Omental fat pad (tissue), 4 donors: ENCODE measurements at places on chromosomes 1 and 21. TPM values are rescaled to one million over a fixed set of nuclear protein-coding genes. Genes with fewer than 3 reads are reported as not detected.

GRCh38 chr1:151001602-151002001 is 5.1 kb downstream of the MINDY1 start:
- no peak for DNase-seq

NDUFV3 gene
- 79.0 TPM for total RNA-seq

- DNase-seq, result no peak
Measured at GRCh38 chr1:173276922-173277800, 70.0 kb upstream of the TNFSF4 start.

OR2T35 gene
- not detected for total RNA-seq

GRCh38 chr1:17935230-17935629 is 172.4 kb upstream of the IGSF21 start:
- DNase-seq, result no peak

DNA sequence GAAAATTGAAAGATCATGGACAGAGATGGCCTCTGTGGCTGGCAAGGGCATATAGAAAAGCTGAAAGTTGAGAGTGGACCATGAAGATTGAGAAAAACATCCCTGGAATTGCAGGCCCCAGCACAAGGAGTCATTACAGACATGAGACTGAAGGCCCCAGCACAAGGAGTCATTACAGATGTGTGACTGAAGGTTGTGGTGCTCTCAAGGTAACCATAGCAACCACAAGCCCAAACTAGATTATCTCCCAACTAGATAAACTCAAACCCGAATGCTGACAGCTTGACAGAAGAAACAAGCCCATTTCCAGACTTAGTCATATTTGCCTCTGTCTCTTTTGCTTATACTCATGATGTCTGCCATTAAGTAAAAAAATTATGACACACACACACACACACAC is 1252.1 kb upstream of the ADGRL4 start:
- no peak for DNase-seq

S100A7 gene
- not detected for total RNA-seq

DNA sequence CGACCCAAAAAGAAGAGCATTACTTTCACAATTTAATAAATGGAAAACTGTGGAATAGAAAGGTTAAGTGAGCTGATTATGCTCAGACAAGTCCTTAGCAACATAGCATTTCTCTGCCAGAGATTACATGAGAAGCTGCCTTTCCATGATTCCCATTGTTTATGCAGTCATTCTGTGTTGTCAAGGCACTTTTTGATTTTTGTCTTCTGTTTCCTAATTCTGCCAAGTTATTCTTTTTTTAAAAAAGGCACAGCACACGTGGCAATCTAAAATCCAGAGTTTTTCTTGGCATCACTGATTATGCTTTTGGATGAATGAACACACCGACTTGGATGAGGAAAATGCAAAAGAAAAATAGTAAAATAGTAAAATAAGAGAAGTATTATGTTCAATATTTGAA is 185.0 kb downstream of the RGS7 start:
- no peak for DNase-seq

DNA sequence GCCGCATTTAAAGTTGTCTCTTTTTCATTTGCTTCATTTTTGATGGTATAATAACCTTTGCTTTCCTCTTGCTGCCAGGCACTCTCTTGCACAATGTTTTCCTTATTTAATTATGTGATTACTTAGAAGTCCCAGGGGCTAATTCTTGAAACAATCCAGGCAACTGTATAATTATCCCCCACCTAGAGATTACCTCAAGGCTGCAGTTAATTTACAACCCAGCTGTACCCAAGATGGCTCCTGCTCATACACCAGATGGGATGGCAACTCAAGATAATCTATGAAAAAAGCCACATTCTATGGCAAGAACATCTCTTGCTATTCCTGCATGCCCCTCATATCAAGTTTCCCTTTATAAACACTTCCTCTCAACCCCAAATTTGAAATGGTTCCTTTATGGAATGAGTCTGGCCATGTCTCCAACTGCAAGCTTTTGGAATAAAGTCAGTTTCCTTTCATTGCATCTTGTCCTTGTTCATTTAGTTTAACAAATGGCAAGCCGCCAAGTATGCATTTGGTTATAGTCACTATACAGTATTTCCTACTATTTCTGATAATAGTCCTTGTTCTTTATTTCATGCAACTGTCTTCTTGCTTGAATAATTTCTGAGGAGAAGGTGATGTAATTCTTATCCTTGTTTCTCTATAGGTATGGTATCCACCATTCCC is 1042.6 kb downstream of the PLA2G4A start:
- DNase-seq, result no peak

DNA sequence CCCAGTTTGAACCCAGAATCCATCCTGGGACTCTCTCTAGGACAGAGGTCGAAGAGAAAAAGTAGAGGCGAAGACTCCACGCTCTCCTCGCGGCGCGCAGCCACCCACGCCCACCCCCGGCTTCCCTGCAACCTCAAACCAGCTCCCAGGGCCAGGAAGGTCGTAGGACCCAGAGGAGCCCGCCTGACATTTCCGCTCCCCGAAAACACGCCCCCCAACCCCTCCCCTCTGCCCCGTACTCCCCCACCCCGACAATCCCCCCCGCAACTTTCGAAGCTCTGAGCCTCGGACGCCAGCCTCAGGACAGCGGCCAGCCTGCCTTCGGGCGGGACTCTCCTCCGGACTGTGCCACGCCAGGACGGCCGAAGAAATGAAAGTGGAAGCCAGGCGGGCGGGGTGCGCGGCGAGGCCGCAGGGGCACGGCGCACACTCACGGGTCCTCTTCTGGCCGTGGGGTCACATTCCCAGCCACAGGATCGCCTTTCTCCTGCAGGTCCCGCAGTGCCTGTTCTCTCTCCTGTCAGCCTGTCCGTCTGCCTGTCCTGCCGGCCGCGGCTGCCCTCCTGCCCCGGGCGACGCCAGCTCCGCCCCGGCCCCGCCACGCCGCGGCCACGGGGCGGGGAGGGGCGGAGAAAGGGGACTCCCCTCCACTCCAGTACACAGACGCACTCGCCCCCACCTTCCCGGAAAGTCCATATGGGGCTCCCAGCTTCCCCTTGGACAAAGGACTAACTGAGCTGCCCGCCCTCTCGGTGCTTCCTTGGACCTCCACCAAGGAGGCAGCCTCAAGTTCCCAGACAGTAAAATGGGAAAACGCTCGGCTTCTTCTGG is at the start of gene MOB3C:
TSS of gene MOB3C (minus strand) at position 535 of the 831 bp plus-strand sequence. CDS start 3,490 bp downstream, outside the sequence.
- peak; percentile 74 for DNase-seq

GRCh38 chr1:42931911-42932422 is 26.7 kb downstream of the SLC2A1 start:
- no peak for DNase-seq

- DNase-seq, result no peak
Measured at GRCh38 chr1:179793281-179793680, 50.2 kb downstream of the FAM163A start.

FAM3B gene
- total RNA-seq, result 1.8 TPM

- no peak for DNase-seq
Measured at GRCh38 chr1:86822459-86822858, 91.5 kb downstream of the SELENOF start.

KCNJ15 gene
- 3.6 TPM for total RNA-seq

- no peak for DNase-seq
Measured at GRCh38 chr1:154567386-154568156, at the start of gene CHRNB2. CHRNB2 (plus strand) TSS chr1:154567778; CDS start chr1:154568045, 267 bp downstream.

FCGR1A gene
- 8.7 TPM for total RNA-seq

DNA sequence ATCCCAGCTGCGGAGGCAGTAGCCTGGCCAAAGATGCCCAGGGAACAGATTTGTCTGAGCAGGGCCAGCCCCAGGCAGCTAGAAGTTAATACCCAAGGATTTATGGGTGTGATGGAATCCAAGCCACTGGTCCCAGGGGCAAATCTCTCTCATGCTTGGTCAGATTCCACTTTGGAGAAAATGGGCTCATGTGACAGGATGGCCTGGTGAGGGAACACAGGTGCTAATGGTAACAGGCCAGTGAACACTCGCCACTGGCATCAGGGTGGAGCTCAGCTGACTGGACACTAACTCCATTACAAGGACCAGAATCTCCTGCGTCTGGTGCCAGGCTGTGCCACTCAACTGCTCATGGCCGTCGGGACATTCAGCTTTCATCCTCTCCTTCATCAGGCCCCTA is 12.0 kb downstream of the MDM4 start:
- no peak for DNase-seq

SPATA6 gene
- total RNA-seq, result 20.2 TPM

DNA sequence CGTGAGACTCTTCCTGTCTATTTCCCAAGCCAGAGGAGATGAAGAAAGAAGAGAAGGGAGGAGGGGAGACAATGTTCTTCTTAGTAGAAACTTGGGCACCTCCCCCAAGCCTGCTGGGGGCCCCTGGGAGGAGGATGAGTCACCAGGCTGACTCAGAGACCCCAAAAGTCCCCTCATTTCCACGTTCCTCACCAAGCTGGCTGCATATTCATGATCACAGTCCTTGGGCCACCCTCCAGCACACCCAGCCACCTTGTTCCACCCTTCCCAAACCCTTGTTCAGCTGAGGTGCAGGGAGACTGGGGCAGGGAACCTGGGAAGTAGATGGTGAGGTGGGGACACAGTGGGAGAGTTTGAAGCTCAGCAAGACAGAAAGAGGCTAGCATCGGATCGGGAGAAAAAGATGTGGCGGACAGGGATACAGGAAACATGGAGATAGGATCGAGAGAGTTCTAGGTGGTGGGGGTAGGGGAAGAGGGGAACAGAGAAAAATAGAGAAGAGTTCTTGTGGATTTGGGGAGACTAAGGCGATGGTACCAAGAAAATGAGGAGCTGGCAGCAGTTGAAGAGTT is 712 bp downstream of the RAB13 start:
- peak; percentile 61 for DNase-seq

B3GALT5 gene
- total RNA-seq, result not detected

DNA sequence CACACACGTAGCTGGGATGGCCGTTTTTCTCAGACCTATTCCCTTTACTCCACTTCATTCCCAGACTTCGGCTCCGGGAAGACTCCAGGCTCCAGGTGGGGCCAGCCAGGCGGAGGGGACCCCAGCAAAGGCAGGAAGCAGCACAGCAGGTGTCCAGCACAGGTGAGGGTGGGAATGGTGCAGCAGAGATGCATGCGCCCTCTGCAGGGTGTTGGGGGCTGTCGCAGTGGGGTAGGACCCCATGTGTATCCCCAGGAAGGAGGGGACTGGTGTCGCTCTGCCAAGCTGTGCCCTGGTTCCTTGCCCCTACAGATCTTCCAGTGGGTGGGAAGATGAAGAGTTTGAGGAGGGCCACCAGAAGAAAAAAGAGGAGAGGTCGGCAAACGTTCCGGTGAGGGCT is 5.3 kb downstream of the TTC24 start:
- DNase-seq, result no peak

S100A14 gene
- total RNA-seq, result not detected

TCHHL1 gene
- total RNA-seq, result not detected

MRAP gene
- 54.7 TPM for total RNA-seq

GRCh38 chr1:24438423-24438901 is 22.9 kb downstream of the NIPAL3 start:
- no peak for DNase-seq

TINAGL1 gene
- total RNA-seq, result 89.7 TPM

DNA sequence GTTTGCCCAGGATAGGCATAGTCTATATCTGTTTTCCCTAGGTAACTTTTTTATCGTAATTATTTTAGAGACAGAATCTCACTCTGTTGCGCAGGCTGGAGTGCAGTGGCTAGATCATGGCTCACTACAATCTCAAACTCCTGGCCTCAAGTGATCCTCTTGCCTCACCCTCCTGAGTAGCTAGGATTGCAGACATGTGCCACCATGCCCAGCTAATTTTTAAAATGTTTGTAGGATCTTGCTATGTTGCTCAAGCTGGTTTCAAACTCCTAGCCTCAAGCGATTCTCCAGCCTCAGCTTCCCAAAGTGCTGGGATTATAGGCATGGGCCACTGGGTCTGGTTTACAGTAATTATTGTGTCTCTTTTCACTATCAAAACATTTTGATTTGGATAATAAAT is 58.6 kb upstream of the SOX13 start:
- DNase-seq, result no peak

DNA sequence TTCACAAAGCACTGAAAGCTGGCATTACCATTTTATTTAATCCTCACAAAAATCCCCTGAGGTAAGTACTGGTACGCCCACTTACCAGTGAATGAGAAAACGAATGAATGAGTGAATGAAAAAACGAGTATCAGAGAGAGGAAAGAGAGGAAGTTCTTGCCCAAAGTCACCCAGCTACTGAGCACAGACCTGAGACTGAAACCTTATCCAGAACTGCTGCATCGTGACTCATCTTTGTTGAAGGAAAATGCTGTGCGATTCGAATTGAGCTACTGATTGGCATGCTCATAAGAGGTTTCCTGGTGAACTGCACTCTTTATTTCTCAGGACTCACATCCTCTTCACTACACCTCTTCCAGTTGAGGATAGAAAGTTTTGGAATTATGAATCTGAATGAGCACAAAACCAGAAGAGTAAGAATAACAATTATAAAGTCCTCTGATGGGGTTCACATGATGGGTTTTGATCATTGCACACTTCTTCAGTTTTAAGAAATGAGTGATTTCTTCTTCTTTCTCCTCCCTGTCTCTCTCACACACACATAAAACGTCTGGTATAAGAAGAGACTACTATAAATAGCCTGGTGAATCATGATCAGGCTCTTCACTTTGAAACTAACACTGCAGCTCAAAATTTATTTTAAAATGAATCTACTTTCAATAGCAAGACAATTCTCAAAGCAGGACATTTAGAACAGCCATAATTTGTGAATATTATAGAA is 32.1 kb downstream of the IL12RB2 start:
- DNase-seq, result no peak

GRCh38 chr1:3577711-3578432 is 33.4 kb downstream of the MEGF6 start:
- DNase-seq, result no peak

DNA sequence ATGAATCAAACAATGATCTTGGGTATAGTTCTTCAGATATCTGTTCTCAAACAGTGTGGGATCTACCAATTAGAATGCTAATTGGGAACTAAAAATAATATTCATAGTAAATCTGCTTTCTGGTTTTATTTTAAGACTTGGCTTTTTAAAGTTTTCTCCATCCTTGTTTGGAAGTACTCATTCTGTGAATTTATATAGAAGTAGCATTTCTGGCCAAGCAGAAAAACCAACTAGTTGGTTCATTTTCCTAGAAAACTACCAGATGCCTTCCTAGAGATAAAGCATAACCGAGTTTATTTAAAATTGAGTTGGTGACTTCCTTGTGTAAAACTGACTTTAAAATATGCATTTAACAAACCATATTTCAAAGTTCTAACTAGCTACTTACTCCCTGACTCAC is 48.8 kb downstream of the DNM3 start:
- no peak for DNase-seq

RNF19B gene
- 25.5 TPM for total RNA-seq
